ENCODE measurements at places on chromosomes 7 and 10.

DNA sequence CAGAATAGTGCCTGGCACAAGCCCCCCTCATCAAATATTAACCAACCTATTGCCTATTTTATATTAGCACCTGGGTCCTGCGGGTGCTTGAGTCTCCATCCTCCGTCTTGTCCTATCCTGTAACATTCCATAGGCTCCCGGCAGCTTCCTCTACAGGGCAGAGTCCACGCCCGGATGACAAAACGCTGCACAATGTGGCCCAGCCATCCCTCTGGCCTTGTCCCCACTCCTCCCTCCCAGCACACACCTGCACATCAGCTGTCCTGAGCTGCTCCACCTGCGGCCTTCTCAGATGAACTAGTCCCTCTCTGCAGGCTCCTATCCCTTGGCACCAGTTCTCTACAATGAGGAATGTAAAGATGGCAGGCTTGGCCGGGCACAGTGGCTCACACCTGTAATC lies 153.5 kb upstream of the PDE1C start:
- DNase-seq = no peak

GRCh38 chr10:80492848-80493521 lies 38.9 kb downstream of the TSPAN14 start:
- DNase-seq = no peak

DNA sequence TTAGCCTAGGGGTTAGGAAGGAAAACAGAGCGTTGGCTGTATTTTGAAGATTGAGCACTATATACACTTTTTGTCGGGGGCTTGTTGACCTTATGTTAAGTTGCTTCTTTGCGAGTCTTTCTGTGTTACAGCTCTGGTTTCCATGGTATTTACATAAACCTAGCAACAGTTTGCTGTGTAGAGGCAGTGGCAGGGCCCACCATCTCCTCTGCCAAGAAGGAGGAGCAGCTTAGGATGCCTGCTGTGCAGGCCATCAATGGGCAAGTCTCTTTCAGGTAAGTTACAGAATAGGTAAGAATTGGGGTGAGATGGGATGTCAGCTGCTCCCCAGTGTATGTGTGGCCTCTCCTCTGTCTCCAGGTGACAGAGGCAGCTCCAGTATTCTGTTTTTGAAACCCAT lies 485.5 kb downstream of the LRMDA start:
- DNase-seq = no peak

DNA sequence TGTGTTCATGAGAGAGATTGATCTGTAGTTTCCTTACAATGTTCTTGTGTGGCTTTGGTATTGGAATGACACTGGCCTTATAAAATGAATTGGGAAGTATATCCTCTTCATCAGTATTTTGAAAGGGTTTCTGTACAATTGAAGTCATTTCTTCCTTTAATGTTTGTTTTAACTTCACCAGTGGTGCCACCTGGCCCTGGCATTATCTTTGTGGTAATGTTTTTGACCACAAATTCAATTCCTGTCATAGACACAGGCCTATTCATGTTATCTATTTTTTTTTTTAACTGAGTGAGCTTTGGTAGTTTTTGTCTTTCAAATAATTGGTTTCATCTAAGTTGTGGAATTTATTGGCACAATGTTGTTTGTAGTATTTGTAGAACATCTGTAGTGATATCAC lies 127.7 kb downstream of the CDK14 start:
- no peak for DNase-seq

- no peak for DNase-seq
These were observed 16.3 kb downstream of the MACROH2A2 start for GRCh38 chr10:70068925-70069324.

GRCh38 chr7:590731-591551 lies 71.3 kb upstream of the PDGFA start:
- no peak for DNase-seq

DNA sequence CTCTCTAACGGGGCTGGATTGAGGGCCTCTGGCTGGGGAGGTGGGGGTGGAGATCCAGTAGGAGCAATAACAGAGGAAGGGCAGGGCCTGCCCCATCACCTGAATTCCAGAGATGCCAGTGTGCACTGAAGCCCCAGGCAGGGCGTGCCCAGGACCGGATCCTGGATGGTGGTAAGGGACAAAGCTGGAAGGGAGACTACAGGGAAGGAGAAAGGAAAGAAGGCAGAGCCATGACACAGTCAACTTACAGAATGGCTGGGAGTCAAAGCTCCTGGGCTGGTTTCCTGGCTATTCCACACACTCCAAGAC lies 666 bp downstream of the TMEM139 start:
- DNase-seq = no peak

DNA sequence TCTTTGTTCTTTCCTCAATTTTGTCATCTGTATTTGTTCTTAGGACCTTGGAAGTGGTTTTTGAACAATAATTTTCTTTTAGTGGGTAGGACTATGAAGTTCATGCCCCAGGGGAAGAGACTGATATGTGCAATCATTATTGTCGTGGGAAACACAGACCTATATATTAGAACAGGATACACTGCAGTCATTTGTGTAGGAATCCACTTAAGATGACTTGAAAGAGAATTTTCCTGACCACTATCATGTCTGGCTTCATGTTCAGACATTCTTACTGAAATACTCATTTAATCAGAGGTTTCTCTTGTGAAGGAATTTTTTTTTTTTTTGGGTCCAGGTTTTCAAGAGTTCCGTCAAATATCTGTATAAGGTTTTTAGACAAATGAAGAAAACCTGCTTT lies 163.6 kb downstream of the SUGCT start:
- no peak for DNase-seq

GRCh38 chr7:114508086-114508485 lies 93.5 kb downstream of the FOXP2 start:
- no peak for DNase-seq
